ENCODE measurements at places on chromosomes 5 and 9. TPM values are rescaled to one million over a fixed set of nuclear protein-coding genes. Genes with fewer than 3 reads are reported as not detected.
A peak's percentile ranks its signal among the peaks of the same experiment; 100 is the strongest.

GRCh38 chr9:114370251-114370967 is 17.4 kb downstream of the AKNA start:
- no peak for DNase-seq

- DNase-seq: peak; percentile 70
Observed at GRCh38 chr5:175692996-175693710, 35.3 kb downstream of the HRH2 start.

GRCh38 chr5:135030123-135030955 is 3.7 kb downstream of the PITX1 start:
- no peak for DNase-seq

Gene OLFM1
- 38.2 TPM for total RNA-seq

Gene KLF9
- 104 TPM for total RNA-seq

Gene HRH2
- 8.2 TPM for total RNA-seq

GRCh38 chr9:135971892-135972291 is 10.7 kb upstream of the UBAC1 start:
- DNase-seq: no peak

Gene MYORG
- total RNA-seq: 30.6 TPM

Gene FAM78A
- total RNA-seq: 4.1 TPM
